ENCODE measurements at places on chromosomes 6 and 20.

DNA sequence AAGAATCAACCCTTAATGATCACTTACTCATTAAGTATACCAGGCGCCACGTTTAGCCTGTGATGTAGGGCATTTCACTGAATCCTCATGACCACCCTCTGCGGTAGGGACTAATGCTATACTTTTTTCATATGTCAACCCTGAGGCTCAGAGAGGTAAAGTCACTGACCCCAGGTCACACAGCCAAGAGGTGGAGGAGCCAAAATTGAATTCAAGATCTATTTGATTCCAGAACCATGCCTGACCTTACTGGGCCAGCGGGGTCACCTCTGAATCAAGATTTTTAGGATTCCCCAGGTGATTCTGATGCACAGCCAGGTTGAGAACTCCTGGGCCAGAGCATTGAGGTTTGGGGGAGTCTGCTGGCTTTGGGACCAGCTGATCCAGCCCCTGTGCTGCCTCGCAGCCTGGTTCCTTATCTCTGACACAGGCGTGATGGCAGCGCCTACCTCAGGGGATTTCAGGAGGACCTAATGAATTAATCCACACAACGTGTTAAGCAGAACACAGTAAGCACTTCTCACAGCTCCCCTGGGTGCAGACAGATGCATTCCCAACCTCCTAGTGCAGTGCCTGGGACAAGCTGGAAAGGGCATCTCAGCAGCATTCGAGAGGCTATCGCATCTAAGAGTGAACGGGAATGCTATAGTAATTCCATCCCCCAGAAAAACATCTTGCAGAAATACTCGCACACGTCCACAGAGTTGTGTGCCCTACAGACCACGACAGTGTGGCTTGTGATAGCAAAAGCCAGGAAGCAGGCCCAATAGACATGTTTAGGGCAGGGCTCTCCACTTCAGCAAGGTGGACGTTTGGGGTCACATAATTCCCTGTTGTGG, 101.4 kb upstream of the PTPN1 start:
- no peaks in the 10 kb centered on the region for H3K36me3 ChIP-seq
- H3K4me3 ChIP-seq = no peak overlapping the region
- H3K27ac ChIP-seq = no peak overlapping the region
- H3K4me1 ChIP-seq = no peaks in the 10 kb centered on the region
- no peak for DNase-seq

DNA sequence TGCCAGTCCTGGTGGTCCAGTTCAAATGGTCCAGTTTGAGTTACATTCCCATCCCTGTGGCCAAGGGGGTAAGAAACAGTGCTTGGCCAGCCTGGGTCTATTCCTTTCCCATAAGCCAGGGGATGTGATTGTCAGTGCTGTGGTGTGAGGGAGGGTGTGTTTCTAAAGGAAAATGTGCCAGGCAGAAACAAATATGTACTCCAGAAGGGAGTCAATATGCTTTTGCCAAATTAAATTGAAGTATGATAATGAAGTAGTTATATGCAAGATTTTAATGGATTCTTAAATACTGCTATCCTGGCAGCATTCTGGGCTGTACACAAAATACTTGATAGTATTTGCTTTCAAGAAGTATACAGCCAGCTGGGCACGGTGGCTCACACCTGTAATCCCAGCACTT, 16.6 kb upstream of the PAQR8 start:
- H3K36me3 ChIP-seq = no peaks in the 10 kb centered on the region
- no peaks in the 10 kb centered on the region for H3K4me1 ChIP-seq
- H3K4me3 ChIP-seq = no peak overlapping the region
- no peak overlapping the region for H3K27ac ChIP-seq
- no peak for DNase-seq

GRCh38 chr6:166955865-166956443, 396 bp downstream of the RNASET2 start:
- no peaks in the 10 kb centered on the region for H3K27me3 ChIP-seq
- no peak for DNase-seq
- H3K4me3 ChIP-seq = peak overlapping the region; percentile 99

DNA sequence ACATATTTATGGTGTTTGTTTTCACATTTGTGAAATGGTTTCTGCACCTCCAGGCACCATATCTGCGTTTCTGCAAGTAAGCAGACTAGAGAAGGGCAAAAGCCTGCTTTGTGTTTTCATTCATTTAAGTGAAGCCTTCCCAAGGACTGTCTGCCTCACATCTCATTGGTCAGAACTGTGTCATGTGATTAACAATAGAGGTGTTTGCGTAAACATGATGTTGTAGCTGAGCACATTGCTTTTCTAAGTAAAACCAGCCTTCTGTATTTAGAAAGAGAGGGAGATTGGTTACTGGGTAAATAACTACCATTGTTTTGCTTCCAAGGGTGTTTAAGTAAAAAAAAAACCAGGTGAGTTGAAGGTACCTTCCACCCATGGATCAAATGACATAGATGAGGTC, 39.7 kb downstream of the SH3BGRL2 start:
- peak overlapping the region; percentile 22 for H3K27ac ChIP-seq
- no peak for DNase-seq
- H3K27me3 ChIP-seq = no peaks in the 10 kb centered on the region

DNA sequence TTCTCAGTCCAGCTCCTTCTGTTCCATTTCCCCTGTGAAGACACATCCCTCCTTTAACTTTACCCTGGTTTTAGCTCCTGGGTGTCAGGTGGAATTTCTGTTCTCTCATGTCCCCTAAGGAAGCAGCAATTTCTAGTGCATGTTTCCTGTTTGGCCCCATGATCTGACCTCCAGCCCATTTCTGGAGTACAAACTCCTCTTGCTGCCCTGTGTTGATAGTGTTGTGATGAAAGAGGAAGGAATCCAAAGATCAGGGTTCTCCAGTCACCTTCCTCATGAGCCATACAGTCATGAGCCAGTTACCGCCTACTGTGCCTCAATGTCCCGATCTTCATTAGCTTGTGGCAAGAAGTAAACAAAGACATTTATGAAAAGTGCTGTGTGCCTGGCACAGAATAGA, 97.4 kb downstream of the PHACTR1 start:
- H3K4me3 ChIP-seq = no peak overlapping the region
- H3K27ac ChIP-seq = no peak overlapping the region
- H3K27me3 ChIP-seq = peaks cover 7% of the 10 kb centered on the region
- no peaks in the 10 kb centered on the region for H3K36me3 ChIP-seq
- DNase-seq = no peak

Measured in spleen (tissue), 13 donors.